ENCODE measurements at places on chromosomes 3 and 15.

DNA sequence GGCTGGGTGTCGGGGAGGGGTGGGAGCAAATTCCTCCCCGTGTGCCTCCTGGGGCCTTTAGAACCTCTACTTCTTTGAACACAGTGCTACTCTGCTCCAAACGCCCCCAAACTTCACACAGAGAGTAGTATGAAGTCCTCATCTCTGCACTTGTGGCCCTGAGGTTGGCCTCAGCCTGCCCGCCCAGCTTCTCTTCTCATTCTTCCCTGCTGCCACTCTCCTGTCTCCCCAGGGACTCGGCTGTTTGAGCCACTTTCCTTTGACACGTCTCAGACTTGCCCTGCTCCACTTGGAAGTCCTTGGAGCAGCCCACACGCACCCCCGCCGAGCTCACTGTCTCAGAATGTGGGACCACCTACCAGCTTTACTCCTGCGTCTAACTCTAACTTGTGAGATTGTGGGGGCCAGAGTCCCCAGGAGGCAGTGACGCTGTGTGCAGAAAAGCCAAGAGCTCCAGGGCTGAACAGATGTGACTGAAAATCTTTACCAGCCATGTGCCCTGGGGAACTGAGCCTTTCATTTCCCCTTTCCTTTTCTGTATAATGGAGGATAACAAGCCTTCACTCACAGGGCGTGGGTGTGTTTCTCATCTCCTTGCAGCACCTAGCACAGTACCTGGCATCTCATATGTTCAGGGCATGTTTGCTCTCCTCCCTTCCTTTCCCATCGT is 233.6 kb upstream of the CTDSPL start:
- no peak for DNase-seq

DNA sequence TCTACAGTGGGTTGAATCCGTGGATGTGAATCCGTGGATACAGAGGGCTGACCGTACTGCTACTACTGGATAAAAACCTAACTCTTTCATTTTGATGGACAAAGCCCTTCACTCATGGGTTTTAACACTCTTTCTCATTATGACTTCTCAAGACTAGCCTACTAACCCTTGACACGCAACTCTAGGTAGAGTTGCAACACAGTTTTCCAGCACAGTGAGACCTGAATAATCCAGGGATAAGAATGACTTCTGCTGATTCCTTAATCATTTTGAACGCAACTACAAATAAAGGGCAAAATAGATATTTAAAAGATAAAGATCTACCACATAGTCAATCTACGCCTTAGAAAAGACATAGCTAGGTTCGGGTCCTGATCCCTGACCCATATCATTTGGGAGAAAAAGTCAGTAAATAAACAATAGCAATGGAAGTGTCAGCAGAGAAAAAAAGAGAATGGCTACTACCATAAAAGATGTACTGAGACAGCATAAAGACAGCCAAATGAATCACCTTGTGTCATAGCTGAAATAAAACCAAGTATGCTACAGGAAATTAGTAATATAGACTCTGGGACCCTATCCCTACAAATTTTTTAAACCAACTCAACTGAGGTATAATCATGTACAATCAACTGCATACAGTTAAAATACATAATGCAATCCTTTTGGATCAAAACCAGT is 87.6 kb downstream of the DPH6 start:
- DNase-seq: no peak

DNA sequence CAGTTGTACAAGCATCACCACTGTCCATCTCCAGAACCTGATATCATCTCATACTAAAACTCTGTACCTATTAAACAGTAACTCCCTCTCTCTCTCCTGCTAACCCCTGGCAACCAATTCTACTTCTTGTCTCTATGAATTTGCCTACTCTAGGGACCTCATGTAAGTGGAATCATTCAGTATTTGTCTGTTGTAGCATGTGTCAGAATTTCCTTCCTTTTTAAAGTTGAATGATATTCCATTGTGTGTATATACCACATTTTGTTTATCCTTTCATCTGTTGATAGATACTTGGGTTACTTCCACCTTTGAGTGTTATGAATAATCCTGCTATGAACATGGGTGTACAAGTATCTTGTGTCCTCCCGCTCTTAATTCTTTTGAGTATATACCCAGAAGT is 16.6 kb downstream of the ZNF592 start:
- no peak for DNase-seq

DNA sequence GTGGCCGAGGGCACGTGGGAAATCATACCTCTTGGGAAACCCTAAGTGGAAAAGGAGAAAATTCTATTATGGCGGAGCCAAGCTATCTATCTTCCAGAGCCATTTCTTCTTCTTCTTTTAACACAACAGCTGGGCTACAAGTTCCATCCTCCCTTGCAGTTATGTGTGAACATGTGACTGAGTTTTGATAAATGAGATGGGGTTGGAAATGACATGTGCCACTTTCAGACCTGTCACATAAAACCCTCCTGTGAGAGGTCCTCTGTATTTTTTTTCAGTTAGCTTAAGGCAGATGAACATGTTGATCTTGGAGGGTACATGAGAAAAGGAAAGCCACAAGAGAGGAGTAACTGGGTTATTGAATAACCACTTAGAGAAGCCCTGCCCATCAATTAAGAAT is 47.9 kb downstream of the AGBL1 start:
- DNase-seq: no peak

GRCh38 chr15:67002368-67002767 is 63.0 kb upstream of the SMAD3 start:
- DNase-seq: no peak

GRCh38 chr15:43913026-43913780 is 86.4 kb downstream of the WDR76 start:
- peak; percentile 85 for DNase-seq

GRCh38 chr3:158532099-158532734 is 38.8 kb upstream of the MLF1 start:
- DNase-seq: no peak

DNA sequence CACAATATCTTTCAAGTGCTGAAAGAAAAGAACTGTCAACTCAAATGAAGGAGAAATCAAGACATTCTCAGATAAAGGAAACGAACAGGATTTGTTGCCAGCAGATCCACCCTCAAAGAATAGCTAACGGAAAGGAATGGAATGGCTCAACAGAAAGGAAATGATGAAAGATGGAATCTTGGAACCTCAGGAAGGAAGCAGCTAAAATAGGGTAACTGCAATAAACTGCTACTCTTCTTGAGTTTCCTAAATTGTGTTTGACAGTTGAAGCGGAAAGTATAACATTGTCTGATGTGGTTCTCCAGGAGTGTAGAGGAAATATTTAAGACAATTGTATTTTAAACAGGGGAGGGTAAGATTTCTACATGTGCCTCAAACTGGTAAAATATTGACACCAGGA is 22.0 kb downstream of the PRR23E start:
- no peak for DNase-seq

DNA sequence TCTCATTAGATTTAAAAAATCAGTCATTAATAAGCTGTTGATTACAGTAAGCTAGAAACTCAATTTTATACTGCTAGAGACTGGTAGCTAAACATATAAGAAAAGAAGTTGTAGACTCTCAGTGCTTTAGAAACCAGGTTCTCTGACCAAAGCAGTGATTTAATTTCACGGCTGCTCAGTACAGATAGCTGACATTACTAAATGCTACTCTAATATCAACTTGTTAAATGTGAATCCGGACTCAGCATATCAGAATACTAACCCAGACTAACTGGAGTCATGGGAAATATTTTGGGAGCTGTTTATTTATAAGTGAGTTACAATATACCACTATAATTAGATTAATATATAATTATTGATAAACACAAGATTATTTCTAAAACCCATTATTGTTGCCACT is 80.4 kb downstream of the NEDD4 start:
- DNase-seq: no peak

All from T1000 (cell line).